ENCODE measurements at places on chromosomes 1 and 21. TPM values are rescaled to one million over a fixed set of nuclear protein-coding genes. Genes with fewer than 3 reads are reported as not detected.

The AADACL3 gene
- not detected for total RNA-seq

The LCE1B gene
- total RNA-seq = not detected

The CYP4Z1 gene
- total RNA-seq = 0.47 TPM

The FCRL4 gene
- not detected for total RNA-seq
